ENCODE measurements at places on chromosomes 2 and 18.

DNA sequence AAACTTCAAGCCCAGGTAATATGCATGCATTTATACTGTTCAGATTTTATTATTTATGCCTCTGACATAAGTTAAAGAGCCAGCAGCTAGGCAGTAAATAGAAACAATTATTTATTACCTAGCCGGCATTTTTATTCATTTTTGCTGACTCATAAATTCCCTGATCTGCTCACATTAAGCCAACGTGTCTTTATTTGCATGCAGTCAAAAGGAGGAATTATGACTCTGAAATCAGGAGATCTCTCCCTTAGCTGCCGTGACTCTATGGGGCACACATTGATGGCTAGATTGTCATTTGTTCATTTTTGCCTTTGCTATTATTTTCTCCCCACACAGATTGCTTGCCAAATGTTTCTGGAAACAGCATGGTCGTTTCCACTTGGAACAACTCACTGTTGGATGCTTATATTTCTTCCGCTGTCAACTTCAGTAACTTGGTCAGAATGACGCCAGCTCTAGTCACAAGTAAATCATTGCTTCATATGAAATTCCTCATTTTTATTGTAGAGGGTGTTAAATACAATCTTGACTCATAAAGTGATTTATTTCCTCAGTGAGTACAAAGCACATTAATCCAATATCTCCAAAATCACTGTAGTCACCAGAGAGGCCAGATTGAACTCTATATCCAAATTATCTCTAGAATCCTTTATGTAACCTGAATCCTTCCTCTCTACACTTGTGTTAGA lies 15.9 kb upstream of the ZBTB14 start:
- DNase-seq = peak; percentile 52

DNA sequence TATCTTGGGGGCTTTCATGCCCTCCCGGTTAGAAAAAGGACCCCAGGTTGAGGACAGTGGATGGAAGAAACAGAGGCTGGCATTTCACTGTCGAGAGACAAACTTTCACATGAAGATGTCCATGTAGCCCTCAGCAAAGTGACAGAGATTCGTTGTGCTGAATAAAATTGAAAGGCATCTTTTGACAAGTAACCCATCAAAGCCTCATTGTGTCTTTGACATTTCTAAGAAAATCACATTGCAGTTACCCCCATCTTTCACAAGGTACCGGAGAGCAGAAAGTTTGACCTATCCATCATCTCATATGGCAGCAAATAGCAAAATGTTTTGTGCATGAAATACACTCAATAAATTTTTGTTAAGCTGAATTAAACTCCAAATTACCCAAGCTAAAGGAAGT lies 2.0 kb upstream of the MBP start:
- no peak for DNase-seq

GRCh38 chr2:181853696-181854095 lies 37.8 kb upstream of the ITPRID2 start:
- no peak for DNase-seq

GRCh38 chr18:55420665-55421307 lies 167.2 kb downstream of the TCF4 start:
- peak; percentile 72 for DNase-seq

- peak; percentile 33 for DNase-seq
These were observed 11.1 kb downstream of the AMMECR1L start for GRCh38 chr2:127874378-127875269.

DNA sequence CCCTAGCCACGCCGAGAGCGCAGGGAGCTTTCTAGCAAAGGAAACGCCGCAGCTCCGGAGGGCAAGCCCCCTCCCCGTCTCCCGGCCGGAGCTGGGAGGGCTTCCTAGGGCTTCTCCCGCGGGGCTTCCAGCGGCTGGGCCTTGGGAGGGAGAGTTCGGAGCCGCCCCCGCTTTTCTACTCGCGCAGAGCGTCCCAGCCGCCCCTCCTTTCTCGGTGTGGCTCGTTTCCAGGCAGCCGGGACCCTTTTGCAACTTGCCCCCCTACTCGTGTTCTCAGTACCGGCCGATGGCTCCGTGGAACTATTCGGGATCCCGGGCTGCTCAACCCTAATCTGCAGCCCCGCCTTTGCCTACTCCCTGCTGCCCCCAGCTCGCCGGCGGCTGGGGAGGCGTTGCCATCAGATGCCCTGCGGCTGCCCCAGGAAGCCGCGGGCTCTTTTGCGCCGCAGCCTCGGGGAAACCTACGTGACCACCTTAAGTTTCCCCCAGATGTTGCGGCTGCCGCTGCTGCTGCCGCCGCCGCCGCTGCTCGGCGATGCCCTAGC lies 1.5 kb upstream of the NR4A2 start:
- DNase-seq = peak; percentile 98

DNA sequence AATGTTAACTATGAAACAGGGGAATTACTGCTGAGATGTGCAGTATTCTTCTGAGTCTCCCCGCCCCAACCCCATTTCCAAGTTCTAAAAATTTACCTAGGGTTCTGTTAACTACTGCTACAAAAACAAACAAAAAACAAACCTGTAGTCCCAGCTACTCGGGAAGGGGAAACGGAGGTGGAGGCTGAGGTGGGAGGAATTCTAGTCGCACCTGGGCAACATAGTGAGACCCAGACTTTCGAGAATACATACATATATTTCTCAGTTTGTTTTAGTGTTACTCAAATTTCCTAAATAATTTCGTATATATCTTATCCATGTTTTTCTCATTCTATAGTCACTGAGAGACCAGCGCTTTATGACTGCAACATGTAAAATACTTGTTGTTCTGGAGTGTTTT lies 989 bp downstream of the STAM2 start:
- DNase-seq = no peak

DNA sequence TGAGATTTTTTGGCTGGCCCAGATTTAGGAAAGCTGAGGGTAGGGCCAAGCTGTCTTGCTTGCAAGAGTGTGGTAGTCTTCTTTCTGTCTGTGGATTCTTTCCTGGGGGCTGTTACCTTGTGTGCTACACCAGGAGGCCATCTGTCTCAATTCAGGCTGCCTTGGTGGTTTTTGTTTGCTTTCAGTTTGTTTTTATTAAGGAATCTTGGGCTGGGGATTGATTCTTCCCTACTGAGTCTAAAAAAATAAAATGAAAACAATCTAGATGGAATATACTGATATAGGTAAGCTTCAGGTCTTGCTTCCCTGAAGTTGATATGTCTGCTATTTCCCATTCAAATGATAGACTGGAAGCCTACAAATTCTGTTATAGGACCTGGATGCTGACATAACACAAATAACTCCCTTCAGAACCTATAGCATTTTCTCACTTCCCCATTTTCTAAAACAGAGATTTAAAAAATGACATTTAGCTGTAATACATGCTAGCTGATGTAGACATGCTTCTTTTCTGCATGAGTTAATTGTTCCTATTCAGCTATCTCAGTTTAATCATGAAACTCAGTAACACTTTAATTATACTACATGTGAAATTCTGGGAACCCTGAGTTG lies 5.3 kb downstream of the LHCGR start:
- no peak for DNase-seq

GRCh38 chr2:20357638-20358389 lies 7.2 kb upstream of the PUM2 start:
- DNase-seq = no peak

GRCh38 chr2:114192362-114192761 lies 250.1 kb upstream of the DPP10 start:
- DNase-seq = no peak

DNA sequence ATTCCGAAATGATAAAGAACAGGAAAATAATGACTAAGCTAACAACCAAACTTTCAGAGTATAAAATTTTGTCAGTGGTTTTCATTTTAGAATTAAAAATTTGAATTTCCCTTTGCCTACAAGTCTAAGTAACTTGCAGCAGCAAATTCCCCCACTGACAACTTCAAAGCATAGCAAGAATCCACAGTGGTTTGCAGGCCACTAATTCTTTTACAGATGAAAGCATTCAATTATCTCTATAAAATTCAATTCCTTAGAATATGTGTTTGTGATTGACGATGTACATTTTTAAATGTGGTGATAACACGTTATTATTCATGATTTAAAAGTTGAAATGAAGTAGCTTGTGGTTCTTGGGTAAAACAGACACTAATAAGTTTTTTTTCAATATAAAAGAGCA lies 100.6 kb downstream of the SMAD2 start:
- no peak for DNase-seq

- no peak for DNase-seq
These were observed 6.7 kb upstream of the GPR55 start for GRCh38 chr2:230931556-230932231.

- DNase-seq = no peak
These were observed 102.2 kb upstream of the SERPINE2 start for GRCh38 chr2:224141304-224141703.

GRCh38 chr2:171763602-171764001 lies 76.3 kb downstream of the DYNC1I2 start:
- DNase-seq = no peak

DNA sequence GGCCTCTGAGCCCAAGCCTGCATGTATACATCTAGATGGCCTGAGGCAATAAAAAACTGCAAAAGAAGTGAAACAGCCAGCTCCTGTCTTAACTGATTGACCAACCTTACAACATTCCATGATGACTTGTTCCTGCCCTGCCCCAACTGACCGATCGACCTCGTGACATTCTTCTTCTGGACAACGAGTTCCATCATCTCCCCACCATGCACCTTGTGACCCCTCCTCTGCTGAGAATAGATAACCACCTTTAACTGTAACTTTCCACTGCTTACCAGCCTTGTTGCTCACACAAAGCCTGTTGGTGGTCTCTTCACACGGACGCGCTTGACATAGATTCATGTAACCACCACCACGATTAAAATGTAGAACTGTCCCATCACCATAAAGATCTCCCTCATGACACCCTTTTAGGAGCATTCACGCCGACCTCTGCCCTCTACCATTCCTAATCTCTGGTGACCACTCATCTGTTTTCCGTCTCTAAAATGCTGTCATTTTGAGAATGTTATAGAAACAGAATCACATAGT lies 120.1 kb upstream of the REV1 start:
- DNase-seq = no peak

DNA sequence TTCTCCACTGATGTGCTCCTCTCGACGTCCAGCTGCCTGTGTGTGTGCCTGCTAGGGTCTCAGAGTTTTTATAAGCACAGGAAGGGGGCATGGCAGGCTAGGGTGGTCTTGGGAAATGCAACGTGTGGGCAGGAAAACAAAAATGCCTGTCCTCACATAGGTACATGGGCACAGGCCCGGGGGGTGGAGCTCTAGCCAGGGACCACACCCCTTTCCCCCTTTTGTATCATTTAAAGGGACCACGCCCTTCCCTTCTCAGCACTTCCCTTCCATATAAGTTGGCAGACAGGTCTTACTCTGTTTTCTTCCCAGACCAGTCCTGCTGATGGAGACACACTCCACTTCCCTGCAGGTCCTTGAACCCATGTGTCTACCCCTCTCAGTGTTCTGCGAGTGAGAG lies 645.0 kb downstream of the CBLN2 start:
- no peak for DNase-seq

DNA sequence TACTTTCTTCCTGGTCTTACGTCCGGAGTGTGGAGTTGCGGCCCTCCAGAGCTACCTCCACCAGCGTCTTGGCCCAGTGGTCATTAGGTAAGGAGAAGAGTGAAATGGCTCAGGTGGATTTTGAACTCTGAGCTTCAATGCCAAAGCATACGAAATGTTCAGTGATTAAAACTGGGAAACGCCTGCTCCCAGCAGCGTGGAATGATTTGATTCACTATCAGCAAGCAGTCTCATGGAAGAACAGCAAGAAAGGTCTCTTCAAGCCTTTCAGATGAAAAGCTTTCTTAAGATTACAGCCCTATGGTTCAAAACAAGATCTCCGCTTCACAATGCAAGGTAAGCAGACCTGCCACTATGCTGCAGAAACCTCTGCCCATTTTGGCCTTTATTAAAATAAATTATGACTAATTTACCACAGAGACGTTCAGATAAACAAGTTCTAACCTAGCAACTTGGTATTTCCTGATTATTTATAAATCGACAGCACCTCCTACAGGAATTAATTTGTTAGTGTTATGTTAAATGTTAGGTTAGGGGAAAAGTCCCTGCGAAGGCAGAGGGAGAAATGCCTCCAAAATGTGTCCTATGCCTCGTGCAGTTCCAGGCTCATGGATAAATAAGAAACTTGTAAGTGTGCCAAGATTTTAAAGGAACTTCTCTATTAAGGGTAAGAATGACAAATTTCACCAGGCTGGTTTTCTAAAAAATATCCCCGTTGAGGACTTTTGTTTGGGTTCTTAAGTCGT lies 10.1 kb downstream of the SP9 start:
- peak; percentile 59 for DNase-seq

DNA sequence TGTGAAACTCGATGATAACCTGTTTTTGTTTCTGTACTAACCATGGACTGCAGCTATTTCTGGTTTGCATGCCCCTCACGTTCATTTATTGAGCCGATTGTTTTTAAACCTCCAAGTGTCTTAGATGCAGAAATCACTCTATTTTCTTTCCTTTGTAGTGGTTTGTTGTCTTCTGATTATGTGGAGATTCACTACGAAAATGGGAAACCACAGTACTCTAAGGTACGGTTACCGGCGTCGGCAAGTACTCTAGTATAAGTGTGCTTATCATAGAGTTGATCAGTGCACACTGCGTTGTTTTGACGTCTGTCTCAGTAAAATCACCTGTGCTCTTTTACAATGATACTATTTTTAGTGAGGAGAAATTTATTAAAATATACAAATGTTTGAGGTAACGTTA lies 87.4 kb downstream of the ADAM23 start:
- no peak for DNase-seq

DNA sequence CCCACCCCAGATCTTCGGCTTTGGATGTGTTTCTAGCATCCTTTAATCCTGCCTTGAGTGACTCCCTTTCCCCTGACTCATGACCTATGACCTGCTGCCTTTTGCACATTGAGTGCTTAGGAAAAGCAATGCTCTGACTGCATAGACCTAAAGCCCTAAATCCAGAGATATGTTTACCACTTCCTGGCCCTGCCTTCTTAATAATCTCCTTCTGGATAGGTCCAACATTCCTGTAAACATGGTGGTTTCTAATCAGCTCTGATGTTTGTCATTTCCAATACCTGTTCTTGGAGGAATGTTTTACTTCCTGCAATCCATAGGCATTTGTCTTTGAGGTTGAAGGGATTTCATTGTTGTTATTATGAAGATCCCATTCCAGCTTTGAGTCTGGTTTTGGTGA lies 2.3 kb downstream of the SLC3A1 start:
- DNase-seq = no peak

DNA sequence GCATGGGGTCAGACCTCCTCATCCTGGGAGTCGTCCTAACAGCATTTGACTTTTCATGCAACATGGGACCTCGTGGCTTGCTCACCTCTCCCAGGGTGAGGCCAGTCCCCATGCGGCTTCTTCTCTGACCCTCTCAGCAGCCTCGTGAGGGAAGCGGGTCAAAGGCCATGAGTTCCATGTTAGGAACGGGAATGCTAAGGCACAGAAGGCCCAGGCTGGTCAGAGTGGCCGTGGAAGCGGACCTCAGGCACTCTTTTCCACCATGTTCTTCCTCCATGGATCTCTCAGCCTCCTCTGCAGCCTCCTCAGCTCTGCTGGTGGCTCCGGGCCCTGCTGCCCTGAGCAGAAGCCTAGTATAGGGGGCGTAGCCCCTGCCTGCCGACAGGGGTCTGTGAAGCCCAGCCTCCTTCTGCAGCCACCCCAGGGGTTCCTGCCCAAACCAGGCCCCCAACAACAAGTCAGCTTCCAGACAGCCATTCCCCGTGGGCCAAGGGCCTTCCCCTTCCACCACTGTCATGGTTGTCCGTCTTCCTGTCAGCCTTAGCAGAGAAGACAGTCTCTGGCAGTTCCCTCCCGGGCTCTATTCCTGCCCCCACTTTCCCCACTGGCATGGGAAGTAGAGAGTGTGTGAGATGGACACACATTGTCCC lies 60.0 kb upstream of the OTOF start:
- no peak for DNase-seq
